SJCRH30 (cell line): ENCODE measurements at places on chromosomes 16 and 17. TPM values are rescaled to one million over a fixed set of nuclear protein-coding genes. Genes with fewer than 3 reads are reported as not detected.

Gene MEIOB
- not detected in 2 replicates for total RNA-seq

DNA sequence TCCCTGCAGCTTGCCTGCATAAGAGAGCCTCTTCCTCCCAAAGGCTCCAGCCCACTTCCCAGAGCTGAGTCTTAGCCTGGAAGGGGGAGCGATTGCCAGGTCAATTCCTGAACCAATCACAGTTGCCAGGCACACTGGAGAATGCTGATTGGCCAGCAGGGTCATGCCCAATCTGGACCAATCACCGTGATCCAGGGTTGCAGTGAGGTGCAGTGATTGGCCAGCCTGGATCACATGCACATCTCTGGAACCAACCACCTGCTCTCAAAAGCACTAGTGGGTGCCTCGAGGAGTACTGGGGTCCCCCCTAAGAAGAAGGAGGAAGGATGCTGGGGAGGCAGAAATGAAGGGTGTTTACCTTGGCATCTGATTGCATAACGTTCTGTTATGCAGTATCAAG, 18.4 kb downstream of the NAGPA start:
- DNase-seq: peak; percentile 28
- H3K4me1 ChIP-seq: no peaks in the 10 kb centered on the region
- no peak overlapping the region for H3K4me3 ChIP-seq
- H3K36me3 ChIP-seq: no peaks in the 10 kb centered on the region
- no peak overlapping the region for H3K27ac ChIP-seq

- H3K4me1 ChIP-seq: 0 out of 2 replicates have a peak, but pooled peaks cover 2% of the 10 kb centered on the region
- H3K27me3 ChIP-seq: no peaks in the 10 kb centered on the region; the same call in 1 of the 2 replicates
- no peak overlapping the region for H3K4me3 ChIP-seq
- H3K36me3 ChIP-seq: no peaks in the 10 kb centered on the region
- H3K27ac ChIP-seq: no peak overlapping the region
Measured at GRCh38 chr17:32123782-32124181, 18.5 kb upstream of the RHOT1 start.

DNA sequence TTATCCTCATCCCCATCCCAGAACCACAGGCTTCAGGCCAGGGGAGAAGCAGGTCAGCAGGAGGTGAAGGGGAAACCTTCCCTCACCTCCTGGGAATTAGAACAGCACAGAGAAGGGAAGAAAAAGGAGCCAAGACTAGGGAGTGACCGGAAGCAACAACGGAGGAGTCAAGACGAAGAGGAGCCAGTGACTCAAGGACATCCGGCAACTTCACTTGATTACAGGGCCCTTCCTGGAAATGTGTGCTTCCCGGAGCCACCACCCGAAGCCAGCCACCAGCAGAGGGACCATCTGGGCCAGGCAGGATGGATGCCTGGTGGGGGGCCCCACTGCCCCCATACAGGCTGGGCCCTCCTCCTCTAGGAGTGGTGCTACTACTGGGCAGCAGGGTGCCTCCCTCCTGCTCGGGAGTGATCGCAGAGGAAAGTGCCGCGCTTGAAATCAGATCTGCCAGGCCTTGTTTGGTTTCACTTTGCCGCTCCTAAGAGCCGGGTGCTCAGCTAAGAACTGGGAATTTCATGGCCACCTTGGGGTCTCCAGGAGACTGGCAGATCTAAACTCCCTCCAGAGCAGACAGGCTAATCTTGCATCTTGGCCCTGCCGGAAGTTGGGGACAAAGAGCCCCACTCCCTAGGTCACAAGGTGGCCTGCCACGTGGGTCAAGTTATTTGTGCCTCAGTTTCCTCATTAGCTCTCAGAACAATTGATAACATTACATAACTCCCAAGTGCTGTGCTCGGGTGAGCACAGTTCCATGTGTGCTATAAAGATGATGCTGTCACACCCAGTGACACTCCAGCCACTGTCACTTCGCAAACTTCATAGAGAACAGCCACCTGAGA, 6.6 kb downstream of the CDC42EP4 start:
- peaks cover 2% of the 10 kb centered on the region; the same call in 1 of the 2 replicates for H3K36me3 ChIP-seq
- no peak overlapping the region; the same call in 1 of the 2 replicates for H3K27ac ChIP-seq
- peak; percentile 65 for DNase-seq
- no peaks in the 10 kb centered on the region for H3K27me3 ChIP-seq
- peaks cover 7% of the 10 kb centered on the region; the same call in 1 of the 2 replicates for H3K4me1 ChIP-seq

DNA sequence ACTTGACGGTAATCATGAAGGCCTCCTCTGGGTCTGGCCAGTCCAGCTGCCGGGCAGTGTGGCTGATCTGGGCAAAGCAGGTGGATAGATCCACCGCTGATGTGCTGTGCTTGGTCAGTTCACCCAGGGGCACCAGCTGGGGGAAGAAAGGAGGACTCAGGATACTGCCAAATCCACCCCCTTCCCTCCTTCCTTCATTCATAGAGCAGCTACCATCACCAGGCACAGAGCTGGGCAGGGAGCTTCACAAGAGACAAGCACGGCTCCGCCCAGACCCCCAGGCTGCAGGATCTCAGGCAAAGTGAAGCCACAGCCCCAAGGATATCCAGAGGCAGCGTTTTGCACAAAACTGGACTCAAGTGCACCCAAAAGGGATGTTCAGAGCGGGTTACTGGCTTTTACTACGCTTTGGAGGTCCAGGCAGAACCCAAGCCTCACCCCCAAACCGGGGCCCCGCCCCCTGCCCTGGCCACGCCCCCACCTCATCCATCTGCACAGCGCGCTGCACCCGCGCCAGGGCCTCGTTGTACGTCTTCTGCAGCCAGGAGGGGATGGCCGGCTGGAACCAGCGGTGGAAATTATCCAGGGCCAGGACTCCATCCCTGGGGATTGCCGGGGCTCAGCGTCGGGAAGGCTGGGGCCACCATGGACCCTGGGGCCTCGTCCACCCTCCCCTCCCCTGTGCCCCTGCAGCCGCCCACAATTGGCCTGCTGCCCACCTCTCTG, 9.1 kb downstream of the UNC13D start:
- peak; percentile 31 for DNase-seq
- no peak overlapping the region for H3K4me3 ChIP-seq
- no peak overlapping the region for H3K27ac ChIP-seq
